ENCODE measurements at places on chromosomes 4 and X.
A peak's percentile ranks its signal among the peaks of the same experiment; 100 is the strongest.

DNA sequence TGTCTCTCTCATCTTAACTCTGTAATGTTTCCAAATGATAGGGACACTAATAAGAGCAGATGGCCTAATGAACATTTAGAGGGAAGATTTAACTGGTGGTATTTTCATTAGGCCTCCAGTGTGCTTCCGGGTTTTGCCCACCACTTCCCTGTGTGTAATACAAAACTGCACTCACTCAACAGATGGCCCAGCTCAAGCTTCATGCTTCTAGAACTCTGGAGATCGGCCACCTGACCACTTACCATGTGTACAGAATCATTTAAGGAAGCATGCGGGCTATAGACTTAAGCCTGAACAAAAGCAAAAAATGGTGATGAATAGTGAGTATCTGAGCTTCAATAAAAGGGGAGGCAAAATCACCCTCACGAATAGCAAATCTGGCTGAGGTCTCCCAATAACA, 89.3 kb downstream of the SH2D1A start:
- no peak for DNase-seq

GRCh38 chr4:146833530-146833929, 112.1 kb downstream of the TTC29 start:
- no peak for DNase-seq

DNA sequence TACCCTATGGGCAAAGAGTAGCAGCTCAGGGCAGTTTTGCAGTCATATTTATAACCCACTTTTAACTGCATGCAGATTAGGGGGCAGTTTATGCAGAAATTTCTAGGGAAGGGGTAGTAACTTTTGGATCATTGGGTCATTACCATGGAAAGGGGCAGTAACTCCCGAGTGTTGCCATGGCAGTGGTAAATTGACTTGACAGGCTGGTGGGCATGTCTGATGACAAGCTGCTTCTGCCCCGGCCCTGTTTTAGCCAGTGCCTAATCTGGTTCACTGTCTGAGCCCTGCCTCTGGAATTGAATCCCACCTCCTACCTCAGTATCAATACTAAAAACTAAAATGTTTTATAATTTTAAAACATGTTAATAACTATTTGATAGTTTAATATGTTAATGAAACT, 362.1 kb upstream of the ATOH1 start:
- no peak for DNase-seq

GRCh38 chr4:88207171-88207570, 48.7 kb upstream of the ABCG2 start:
- no peak for DNase-seq

DNA sequence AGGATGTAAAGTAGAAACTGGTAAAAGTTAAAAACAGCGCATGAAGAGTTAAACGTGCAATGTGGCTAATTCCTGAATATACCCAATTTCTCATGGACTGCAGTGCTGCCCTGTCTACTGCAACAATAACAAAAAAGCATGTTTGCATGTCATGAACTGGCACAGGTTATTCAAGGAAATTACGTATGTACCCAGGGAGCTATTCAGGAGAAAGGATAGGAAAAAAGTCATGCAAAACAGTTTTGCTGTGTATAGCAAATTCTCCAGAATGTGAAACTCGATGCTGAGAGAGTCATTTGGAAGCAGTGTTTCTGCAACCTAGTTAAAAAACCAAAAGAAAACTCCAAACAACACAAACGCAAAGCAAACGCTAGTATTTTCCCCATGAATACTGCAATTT, 381.5 kb upstream of the PRKX start:
- DNase-seq = no peak

DNA sequence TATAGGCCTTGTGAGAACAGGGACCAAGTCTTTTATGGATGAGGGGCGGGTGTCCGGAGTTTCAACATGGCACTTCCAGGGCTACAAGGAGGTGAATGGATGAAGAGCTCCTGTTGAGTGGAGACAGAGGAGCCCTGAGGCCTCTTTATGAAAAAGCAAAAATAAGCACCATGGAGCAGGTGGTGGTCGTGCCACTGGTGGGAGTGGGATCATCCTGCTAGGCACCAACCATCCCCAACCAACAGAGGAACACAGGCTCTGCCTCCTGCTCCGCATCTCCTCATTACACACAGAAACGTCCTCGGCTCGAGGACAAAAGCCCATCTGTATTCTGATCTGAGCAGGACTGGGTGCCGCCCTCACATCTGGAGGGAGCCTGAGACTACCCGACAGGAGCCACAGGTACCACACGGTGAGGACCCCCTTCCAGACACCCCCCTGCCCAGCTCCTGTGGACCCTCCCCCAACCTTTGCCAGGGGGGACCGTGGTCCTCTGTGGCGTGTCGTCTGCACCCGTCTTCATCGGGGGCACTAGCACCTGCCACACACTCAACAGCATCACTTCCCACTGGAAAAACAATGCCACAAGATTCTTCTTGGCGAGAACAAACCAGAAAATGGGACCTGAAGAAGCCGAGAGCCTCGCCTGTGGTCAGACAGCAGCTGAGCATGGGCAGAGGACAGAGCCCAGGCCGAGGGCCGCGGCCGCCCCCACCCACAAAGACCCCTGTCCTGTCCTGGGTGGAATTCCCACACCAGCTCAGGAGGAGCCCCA, 3.9 kb upstream of the PDE6B start:
- DNase-seq = no peak

DNA sequence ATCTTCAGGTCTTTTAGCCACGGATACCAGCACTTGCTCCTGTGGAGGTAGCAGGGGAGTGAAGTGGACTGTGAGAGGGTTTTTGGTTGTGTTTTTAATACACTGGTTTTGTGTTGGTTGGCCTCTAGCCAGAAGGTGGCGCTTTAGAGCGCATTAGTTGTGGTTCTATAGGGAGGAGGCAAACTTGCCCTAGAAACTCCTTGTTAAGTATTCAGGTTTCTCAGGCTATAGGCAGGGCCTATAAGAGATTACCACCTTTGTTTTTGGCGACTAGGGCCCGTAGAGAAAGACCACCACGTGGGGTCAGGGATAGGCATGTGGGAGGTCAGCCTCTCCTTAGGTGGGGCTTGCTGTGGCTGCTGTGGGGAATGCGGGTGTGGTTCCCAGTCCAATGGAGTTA, 221.6 kb upstream of the SPANXN4 start:
- no peak for DNase-seq

DNA sequence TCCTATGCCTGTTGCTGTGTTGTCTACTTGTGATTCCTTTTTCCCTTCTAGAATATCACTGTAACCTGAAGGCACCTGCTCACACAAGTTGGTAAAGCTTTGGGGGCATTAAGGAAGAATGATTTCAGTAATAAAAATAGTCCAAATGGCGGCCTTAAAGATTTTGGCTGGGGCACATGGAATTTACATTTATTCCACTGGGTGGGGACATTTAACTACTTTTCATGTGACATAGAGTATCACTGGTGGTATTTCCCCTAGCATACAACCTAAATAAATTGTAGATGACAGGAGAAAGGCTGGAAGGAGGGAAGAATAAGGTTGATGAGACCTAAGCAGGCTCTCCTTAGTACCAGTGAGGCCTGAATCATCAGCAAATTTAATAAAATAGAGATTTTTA, 121.8 kb upstream of the EDA2R start:
- no peak for DNase-seq

DNA sequence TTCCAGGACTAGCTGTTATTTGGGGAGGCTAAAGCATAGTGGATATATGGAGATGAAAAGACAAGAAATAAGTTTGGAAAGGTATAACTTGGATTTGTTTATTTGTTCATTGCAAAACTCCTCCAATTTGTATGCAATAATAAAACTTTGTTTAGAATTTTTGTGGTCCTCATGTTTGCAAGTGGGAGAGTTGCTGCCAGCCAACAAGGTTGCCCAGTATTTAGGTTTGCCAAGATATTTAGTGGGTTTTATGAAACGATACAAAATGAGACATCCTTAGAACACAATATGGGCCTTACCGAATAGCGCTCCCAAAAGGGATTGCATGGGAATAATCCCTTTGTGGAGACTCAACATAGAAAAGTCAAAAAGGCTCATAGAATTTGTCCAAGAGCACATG, 162.1 kb downstream of the INPP4B start:
- no peak for DNase-seq

DNA sequence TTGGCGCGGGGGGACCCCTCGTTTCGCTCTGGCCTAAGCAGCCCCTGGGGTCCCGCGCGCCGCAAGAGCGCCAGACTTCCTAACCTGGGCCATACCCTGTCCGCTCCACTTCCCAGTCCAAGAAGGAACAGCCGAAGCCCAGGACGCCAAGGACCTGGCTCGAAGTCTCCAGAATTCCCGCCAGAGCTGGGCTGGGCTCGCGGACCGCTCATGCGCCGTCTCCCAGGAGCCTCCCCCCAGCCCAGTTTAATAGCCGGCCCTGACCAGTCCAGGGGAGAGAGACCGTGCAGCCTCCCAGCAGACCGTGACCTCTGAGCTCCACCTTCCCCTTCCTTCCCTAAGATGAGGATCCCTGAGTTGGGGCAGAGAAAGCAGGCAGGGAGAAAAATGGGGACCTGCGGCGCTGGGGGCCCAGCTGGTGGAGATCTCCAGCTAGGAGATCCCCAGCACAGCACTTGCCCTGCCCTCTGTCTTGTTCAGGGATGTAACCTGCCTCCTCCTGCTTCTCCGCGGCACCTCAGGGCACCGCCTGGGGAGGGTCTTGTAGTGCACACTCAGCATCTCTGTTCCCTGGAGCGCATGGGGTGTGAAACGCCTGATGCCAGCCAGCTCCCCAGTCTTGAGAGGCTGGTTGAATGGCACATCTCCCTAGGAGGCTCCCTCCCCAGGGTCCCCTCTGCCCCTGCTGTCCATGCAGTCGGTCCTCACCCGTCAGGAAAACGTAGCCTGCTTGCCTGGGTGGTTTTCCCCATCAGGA, 1.2 kb upstream of the LETM1 start:
- no peak for DNase-seq

- no peak for DNase-seq
Observed at GRCh38 chr4:153764601-153765368, 5.0 kb upstream of the RNF175 start.

- no peak for DNase-seq
Observed at GRCh38 chrX:31124536-31124935, 52.7 kb upstream of the FTHL17 start.

DNA sequence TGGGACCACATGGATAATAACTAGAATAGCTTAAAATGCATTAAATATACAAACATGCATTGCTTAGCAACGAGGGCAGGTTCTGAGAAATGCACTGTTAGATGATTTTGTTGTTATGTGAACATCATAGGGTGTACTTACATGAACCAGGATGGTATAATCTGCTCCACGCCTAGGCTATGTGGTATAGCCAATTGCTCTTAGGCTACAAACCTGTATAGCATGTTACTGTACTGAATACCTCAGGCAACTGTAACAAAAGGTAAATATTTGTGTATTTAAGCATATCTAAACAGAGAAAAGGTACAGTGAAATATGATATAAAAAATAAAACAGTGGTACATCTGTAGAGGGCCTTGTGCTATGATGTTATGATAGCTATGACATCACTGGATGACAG, 169.2 kb upstream of the IL15 start:
- no peak for DNase-seq

GRCh38 chrX:80550722-80551121, 130.5 kb downstream of the TENT5D start:
- DNase-seq = no peak

DNA sequence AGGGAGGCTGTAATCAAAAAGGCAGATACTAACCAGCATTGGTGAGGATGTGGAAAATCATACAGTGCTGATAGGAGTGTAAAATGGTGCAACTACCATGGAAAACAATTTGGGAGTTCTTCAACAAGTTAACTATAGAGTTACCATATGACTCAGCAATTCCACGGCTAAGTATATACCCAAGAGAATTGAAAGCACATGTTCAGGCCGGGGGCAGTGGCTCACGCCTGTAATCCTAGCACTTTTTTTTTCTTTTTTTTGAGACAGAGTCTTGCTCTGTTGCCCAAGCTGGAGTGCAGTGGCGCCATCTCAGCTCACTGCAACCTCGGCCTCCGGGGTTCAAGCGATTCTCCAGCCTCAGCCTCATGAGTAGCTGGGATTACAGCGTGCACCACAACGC, 15.0 kb upstream of the CD99L2 start:
- no peak for DNase-seq

DNA sequence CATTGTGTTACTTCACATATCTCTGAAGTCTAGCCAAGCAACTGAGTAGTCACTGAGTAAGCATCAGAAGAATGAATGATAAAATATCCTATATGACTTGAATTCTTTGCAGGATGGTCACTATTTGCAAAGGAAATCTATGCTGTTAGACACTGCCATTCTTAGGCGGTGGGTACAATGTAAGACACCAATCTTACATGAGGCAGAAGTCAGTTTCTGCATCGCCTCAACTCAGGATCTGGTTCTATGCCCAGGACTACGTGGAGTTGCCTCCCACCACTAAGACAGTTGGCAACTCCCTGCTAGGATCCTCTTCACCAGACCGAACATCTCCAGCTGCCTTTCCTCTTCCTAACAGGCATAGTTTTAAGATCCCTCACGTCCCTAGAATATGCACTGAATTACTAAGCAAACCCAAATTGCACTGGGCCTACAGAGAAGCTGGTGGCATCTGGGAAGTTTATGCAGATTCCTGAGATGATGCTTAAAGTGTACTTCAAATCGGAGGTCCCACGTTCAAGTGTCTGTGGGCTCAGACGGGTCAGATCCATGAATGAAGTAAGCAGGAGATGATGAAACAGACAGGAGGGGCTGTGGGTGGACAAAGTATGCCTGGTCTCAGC, 45.6 kb downstream of the SEL1L3 start:
- DNase-seq = no peak

DNA sequence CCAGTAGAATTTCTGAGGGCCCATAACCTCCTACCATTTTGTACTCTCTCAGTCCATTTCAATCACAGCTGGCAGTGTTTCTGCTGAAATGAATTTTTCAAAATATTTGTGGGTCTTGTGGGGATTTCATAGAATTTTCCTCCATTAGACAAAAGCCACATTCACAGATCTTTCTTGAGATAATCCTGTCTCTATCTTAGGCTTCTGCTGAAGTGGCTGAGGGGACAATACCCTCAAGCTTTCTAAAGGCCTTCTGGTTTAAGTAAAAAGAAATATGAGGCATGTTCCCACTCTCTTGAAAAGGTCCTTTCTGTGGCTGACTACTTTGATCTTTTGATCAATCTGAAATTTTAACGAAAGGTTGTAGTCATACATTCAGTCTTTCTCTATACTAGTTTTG, 1930.0 kb upstream of the AGA start:
- DNase-seq = no peak

DNA sequence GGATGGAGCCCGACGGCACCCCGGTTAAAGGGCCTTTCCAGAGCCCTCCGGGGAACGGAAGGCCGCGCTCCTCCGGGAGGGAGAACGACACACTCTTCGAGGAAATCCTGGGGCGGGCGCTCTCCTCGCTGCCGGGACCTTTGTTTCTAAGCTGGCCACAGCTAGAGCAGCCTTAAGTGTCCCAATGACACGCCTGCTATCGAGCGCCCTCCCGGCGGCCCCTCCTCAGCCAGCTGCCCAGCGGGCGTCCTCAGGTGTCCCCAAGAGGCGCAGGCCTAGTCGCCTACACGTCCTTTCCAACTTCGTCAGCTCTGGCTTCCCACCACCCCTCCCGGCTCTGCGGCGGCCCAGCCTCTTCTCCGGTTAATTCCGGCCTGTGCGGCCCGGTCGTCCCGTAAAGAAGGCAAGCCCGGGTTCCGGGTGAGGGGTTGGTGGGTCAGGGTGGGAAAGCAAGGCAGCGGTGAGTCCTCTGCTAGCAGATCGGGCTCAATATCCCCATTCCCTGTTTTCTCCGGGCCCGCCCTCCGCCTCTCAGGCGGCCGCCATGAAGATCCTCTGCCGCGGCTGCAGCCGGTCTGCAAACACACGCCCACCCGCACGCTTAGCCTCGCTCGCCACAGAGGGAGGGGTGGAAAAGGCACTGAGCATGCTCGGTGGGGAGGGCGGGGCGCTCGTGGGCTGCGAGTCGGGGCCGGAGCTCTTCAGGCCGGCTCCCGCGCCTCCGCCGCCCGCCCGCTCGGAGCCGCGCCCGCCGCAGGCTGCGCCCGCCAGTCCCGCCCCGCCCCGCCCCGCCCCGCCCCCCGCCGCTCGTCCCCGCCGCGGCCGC, at the start of gene RAP1GDS1:
Gene RAP1GDS1, plus strand, starts transcription at position 806 of the 826 bp plus-strand sequence. CDS start 182 bp downstream, outside the sequence.
- DNase-seq = peak; percentile 79

Measured in HTR-8/SVneo (cell line).